GM23338 (cell line): ENCODE measurements at places on chromosomes 16 and 17. TPM values are rescaled to one million over a fixed set of nuclear protein-coding genes. Genes with fewer than 3 reads are reported as not detected.

KRTAP2-1 gene
- polyA plus RNA-seq, result not detected in 2 replicates

ABCA3 gene
- polyA plus RNA-seq, result 1.8 and 3.0 TPM in 2 replicates

UBALD1 gene
- polyA plus RNA-seq, result 20.7 and 23.9 TPM in 2 replicates

SPSB3 gene
- 27.1 and 33.9 TPM in 2 replicates for polyA plus RNA-seq

TPPP3 gene
- polyA plus RNA-seq, result 0.26 and 1.3 TPM in 2 replicates

FZD2 gene
- polyA plus RNA-seq, result 6.1 and 6.2 TPM in 2 replicates

TMC5 gene
- 4.8 and 7.0 TPM in 2 replicates for polyA plus RNA-seq

PRAC2 gene
- not detected in 2 replicates for polyA plus RNA-seq

ATP2A3 gene
- polyA plus RNA-seq, result 8.2 and 9.6 TPM in 2 replicates

LLGL2 gene
- 62.5 and 71.9 TPM in 2 replicates for polyA plus RNA-seq

TP53TG3C gene
- polyA plus RNA-seq, result not detected in 2 replicates

SLC13A5 gene
- polyA plus RNA-seq, result 0.38 and 1.2 TPM in 2 replicates

KRT28 gene
- polyA plus RNA-seq, result not detected in 2 replicates

CES1 gene
- 0.64 and 1.5 TPM in 2 replicates for polyA plus RNA-seq

CD300E gene
- polyA plus RNA-seq, result not detected in 2 replicates

CCL13 gene
- polyA plus RNA-seq, result not detected in 2 replicates

MT1M gene
- polyA plus RNA-seq, result 4.7 and 6.1 TPM in 2 replicates

CLDN7 gene
- polyA plus RNA-seq, result 46.1 and 50.7 TPM in 2 replicates

PDILT gene
- polyA plus RNA-seq, result not detected in 2 replicates

SP6 gene
- polyA plus RNA-seq, result 0.13 and 0.23 TPM in 2 replicates

TMEM132E gene
- polyA plus RNA-seq, result 0.03 and 0.16 TPM in 2 replicates

NKIRAS2 gene
- 31.3 and 31.7 TPM in 2 replicates for polyA plus RNA-seq

RRAD gene
- polyA plus RNA-seq, result 0.18 and 0.52 TPM in 2 replicates

OR1A1 gene
- not detected in 2 replicates for polyA plus RNA-seq

CBFA2T3 gene
- 0.70 and 0.87 TPM in 2 replicates for polyA plus RNA-seq

SLC35G6 gene
- polyA plus RNA-seq, result 0.16 TPM in 1 of 2 replicates, not detected in the other

TNFRSF17 gene
- polyA plus RNA-seq, result 0.37 TPM in 1 of 2 replicates, not detected in the other

TOM1L1 gene
- 39.4 and 46.8 TPM in 2 replicates for polyA plus RNA-seq

CPHXL2 gene
- polyA plus RNA-seq, result not detected in 2 replicates

C16orf92 gene
- polyA plus RNA-seq, result 0.34 and 0.56 TPM in 2 replicates

SPATA32 gene
- 0.23 TPM in 1 of 2 replicates, not detected in the other for polyA plus RNA-seq

PLEKHG4 gene
- polyA plus RNA-seq, result 3.2 and 4.9 TPM in 2 replicates

CAPNS2 gene
- not detected in 2 replicates for polyA plus RNA-seq

NACA2 gene
- polyA plus RNA-seq, result 0.49 and 0.65 TPM in 2 replicates

MT4 gene
- not detected in 2 replicates for polyA plus RNA-seq

KRT9 gene
- polyA plus RNA-seq, result not detected in 2 replicates

ANKRD40CL gene
- not detected in 2 replicates for polyA plus RNA-seq

SLC6A2 gene
- polyA plus RNA-seq, result 0.23 and 0.39 TPM in 2 replicates

GDPD3 gene
- polyA plus RNA-seq, result 1.1 and 1.4 TPM in 2 replicates

PYY gene
- polyA plus RNA-seq, result 6.6 and 8.5 TPM in 2 replicates

ELOB gene
- polyA plus RNA-seq, result 756 and 851 TPM in 2 replicates

CTDNEP1 gene
- polyA plus RNA-seq, result 48.1 and 55.2 TPM in 2 replicates

GALR2 gene
- 0.50 and 0.80 TPM in 2 replicates for polyA plus RNA-seq

KRTAP4-3 gene
- polyA plus RNA-seq, result not detected in 2 replicates

C1QTNF8 gene
- not detected in 2 replicates for polyA plus RNA-seq

CHAD gene
- 0.18 TPM in 1 of 2 replicates, not detected in the other for polyA plus RNA-seq

PRCD gene
- 1.6 and 2.5 TPM in 2 replicates for polyA plus RNA-seq

AFMID gene
- polyA plus RNA-seq, result 36.8 and 38.0 TPM in 2 replicates

GCGR gene
- polyA plus RNA-seq, result 0.23 and 0.92 TPM in 2 replicates
